ENCODE measurements at places on chromosomes 7 and 10. TPM values are rescaled to one million over a fixed set of nuclear protein-coding genes. Genes with fewer than 3 reads are reported as not detected.

GRCh38 chr7:27459731-27460053, 203.0 kb downstream of the HIBADH start:
- ATAC-seq = no peak

DNA sequence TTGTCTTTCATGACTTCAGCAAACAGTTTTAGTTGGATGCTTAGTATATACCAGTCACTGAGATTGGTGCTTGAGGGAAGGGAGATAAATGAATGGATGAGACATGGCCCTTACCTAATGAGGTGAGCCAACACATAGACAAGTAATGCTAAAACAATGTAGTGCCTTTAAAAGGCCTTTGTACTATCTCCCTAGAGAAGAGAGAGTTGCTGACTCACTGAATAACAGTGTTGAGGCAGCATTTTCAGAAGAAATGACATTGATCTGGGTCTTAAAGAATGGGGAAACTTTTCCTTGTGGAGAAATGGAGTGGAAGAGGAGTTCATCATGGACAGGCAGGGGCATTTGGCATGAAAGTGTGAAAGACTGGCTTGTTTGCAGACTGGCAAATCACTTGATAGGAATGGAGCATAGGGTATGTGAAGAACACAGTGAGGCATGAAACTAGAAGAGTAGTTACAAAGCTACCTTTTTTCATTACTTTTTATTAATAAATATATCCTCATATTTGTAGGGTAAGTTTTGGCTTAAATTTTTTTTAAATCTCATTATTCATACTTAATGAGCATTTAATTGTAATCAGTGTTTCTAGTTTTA, 91.2 kb downstream of the KAT6B start:
- ATAC-seq = peak; percentile 32

DNA sequence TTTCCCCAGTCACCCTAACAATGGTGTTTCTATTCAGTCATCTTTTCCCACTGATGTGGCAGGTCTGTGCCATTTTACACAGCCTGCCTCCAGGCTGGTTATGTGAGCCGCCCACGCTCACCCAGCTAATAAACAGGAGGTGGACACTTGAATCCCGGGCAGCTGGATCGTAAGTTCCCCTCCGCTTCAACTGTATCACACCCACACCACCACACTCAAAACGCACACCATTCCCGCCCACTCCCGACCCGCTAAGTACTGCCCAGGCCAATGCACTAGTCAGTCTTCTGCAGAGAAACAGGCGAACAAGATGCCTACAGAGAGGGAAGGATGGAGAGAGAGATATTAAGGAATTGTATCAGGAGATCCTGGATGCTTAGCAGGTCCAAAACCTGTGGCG, 38.9 kb upstream of the PFKP start:
- ATAC-seq = no peak

DNA sequence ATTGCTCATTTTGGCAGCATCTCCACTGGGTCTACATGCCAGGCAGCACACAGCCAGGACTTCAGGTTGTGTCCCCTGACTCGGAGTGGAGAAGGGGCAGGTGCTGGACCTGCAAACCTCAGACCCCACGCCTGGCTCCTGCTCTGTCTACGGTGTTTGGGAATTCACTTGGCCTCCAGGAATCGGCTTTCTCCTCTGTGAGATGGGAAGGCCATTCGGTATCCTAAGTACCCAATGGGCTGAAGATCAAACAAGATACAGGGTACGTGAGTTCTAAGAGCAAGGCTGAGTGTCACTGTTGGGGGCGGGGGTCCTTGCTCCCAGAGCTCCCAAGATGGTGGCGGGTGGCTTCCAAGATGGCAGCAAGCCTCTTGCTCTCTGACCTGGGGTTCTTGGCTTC, 73.2 kb upstream of the EN2 start:
- no peak for ATAC-seq

DNA sequence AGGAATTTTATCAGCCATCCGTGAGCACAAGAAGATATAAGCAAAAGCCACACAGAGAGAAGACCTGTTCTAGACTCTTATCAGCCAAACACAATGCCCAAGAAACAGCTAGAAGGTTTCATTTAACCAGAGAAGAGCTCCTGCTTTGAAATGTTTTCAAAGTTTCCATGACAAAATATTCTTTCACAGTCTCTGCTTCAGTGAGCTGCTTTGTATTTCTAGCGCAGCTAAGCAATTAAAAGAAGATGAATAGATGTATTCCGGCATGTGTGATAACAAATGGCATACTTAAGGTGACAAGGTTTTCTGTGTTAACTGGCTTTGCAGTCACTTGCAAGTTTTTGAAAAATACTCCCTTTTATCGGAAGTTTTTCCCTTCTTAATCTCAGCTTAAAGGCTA, 78.9 kb upstream of the NXPH1 start:
- peak; percentile 60 for ATAC-seq

GRCh38 chr10:34454590-34455261, 360.4 kb downstream of the PARD3 start:
- no peak for ATAC-seq

DNA sequence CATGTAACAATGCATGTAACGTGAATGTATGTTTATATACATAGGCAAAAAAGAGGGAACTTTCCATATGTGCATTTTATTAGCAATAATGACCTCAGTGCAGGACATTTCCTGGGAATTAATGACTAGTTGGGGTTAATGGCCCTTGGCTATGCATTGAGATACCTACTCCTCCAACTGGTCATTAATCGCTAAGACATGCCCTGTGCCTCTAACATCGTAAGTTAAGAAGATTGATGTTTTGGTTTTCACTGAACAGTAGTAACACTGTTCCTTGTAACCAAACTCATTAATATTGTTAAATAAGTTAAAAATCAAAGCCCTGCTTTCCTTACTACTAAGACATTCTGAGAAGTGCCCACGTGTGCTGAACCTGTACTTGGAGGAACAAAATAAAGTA, 61.7 kb downstream of the SEMA3D start:
- ATAC-seq = peak; percentile 45

The DRGX gene
- not detected for total RNA-seq

The TAS2R3 gene
- 0.64 TPM for total RNA-seq

The BTBD16 gene
- total RNA-seq = 0.10 TPM

The FXYD4 gene
- total RNA-seq = not detected
